GM04503 (cell line): ENCODE measurements at places on chromosomes 4 and X.

- DNase-seq = no peak
Observed at GRCh38 chr4:129446074-129446473, 350.1 kb downstream of the C4orf33 start.

DNA sequence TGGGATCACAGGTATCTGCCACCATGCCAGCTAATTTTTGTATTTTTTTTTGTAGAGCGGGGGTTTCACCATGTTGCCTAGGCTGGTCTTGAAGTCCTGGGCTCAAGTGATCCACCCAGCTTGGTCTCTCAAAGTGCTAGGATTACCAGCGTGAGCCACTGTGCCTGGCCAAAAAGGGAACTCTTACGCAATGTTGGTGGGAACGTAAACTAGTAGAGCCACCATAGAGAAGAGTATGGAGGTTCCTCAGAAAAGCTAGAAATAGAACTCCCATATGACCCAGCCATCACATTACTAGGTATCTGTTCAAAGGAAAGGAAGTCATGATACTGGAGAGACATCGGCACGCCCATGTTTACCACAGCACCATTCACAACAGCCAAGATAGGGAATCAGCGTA, 85.9 kb downstream of the PRKX start:
- DNase-seq = no peak

DNA sequence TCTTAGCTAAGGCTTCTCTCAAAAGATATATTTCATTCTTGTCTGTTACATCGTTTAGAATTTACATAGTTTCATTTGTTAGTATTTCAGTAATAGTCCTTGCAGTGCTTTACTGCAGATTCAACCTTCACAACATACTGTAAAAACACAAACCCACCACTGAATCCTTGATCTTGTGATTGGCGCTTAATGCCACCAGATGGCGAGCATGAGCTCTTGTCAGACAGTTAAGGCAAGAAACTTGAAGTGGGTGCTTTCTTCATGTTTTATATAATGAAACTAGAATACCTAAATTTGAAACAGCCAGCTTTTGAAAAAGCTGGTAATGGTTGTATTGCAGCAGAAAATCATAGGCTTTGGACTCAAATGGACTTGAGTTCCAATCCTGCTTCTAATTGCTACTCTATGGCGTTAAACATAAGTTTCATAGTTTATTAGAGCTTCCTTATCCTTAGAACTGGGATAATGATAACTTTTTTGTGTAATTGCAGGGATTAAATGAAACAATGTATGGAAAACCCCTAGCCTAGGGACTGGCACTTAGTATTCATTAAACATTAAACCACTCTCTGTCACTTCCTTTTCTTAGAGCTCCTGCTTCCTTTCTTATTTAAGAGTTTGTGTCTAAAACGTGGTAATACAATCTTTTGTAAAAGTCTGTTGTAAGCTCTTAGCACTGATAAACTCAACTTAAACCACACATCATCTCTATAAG, 95.1 kb downstream of the USP9X start:
- DNase-seq = peak; percentile 6

- no peak for DNase-seq
Observed at GRCh38 chrX:29488919-29489318, 726.4 kb upstream of the MAGEB2 start.

- DNase-seq = no peak
Observed at GRCh38 chrX:129013574-129013973, 509.7 kb downstream of the SMARCA1 start.

DNA sequence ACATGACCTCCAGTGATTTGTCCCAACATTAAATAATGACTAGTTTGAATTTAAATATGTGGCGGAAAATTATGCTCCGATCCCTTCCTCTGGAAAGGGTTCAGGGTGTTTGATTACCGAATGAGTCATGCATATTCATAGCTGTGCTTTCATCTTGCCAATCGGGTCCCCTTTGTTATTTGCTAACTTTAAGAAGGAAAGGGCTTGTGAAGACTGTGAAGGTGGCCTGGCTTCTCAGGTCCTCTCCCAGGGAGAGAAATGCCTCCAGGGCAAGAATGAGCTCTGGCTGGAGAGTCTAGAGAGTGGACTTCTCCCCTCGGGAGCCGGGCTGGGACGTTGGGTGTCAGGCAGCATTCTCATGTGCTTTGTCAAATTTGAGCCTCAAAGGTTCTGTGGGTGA, 155.5 kb upstream of the PSAPL1 start:
- DNase-seq = no peak

- no peak for DNase-seq
Observed at GRCh38 chr4:153962311-153963039, 173.6 kb upstream of the SFRP2 start.

- DNase-seq = peak; percentile 96
Observed at GRCh38 chr4:26568446-26568994, 15.4 kb upstream of the TBC1D19 start.

DNA sequence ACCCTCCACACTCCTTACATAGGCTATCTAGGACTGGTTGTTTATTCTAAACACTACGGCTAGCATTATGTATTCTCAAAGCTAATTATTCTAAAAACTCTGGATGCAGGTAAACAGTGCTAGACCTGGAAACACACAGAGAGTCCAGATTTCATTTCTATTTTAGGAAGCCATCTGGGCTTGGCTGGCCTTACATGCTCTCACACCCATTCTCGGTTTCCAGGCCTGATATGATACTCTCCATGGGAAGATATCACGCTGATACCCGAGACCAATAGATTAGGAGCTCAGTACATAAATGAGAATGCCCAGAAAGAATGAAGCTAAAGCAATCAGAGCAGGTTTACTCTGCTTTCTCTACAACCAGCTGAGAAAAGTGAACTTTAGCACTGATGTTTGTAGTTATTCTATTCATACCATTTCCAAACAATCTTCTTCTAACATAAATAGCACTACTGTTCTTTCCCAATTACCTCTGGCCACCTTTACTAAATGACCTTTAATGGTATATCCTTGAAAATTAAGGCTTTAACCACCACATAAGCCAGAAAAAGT, 973.3 kb downstream of the PCDH18 start:
- no peak for DNase-seq

DNA sequence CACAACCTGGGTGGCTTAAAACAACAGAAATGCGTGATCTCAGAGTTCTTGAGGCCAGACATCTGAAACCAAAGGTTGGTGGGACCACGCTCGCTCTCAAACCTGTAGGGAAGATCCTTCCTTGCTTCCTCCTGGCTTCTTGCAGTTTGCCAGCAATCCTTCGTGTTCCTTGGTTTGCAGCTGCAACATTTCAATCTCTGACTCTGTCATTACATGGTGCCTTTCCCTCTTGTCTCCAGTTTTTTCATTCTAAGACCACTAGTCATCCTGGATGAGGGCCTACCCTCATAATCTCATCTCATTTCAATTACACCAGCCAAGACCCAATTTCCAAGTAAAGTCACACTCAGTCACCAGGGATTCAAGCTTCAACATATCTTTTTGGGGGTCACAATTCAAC, 388.0 kb downstream of the GPM6A start:
- no peak for DNase-seq

GRCh38 chr4:2044542-2045517, 14.3 kb upstream of the NAT8L start:
- DNase-seq = no peak

DNA sequence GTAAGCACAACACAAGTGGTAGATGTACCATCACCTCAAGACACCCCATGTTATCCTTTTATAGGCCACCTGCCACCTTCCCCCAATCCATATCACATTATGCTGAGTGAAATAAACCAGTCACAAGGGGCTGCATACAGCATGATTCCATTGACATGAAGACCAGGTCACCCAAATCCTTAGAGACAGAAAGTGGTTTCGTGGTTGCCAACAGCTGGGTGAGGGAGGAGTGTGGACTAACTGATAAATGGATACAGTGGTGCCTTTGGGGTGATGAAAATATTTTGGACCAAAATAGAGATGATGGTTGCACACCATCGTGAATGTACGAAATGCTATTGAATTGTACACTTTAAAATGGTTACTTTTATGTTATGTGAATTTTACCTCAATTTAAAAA, 65.7 kb upstream of the DMD start:
- no peak for DNase-seq

DNA sequence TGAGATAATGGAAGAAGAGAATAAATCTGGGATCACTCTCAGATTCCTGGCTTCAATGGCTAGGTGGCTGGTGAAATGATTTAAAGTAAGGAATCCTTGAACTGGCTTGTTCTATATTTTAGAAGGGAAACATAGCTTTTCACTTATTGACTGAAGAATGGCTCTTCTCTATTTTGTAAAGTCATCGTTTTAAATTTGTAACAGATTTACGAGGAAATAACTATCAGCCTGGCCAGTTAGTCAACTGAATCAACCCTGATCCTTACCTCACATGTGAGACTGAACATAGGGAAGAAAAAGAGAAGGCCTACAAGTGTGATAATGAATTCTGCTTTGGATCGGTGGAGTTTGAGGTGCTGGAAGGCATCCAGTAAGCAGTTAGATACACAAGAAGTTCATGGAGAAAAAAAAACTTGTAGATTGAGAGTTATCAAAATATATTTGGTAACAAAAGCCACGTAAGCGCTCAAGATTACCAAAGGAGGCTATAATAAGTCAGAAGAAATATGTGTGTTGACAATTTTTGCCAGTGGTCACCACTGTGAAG, 12.0 kb downstream of the AREG start:
- DNase-seq = no peak

DNA sequence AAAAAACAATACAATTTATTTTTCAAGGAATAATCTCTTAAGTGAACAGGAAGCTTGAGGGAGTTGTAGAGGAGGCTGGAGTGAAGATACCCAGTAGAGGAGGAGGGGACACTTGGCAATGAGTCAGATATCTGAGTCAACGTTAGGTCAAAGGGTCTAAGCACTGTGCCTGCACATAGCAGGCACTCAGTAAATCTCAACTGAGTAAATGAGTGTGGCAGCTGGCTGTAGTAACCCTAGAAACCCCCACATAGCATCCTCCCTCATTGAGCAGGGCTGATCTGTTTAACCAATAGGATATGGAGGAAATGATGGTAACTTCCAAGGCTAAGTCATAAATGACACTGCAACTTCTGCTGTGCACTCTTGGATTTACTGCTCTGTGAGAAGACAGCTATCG, 186.0 kb upstream of the FAM241A start:
- no peak for DNase-seq

- no peak for DNase-seq
Observed at GRCh38 chr4:20895988-20896387, 195.7 kb downstream of the PACRGL start.

DNA sequence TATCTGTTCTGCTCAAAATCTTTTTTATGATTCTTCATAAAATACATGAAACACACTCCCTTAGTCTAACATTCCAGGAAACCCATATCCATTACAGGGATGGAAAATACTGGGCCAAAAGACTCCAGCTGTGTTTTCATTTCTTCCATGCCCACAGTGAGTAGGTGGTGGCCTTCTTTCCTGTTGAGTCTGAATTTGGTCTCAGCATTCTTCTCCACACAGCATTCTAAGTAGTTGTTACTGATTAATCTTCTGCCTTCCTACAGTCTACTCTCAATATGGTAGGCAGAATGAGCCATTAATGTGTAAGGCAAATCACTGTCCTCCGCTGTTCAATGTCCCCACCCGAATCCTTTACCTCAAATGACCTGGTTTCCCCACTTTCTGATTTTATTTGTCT, 370.6 kb upstream of the RPS6KA3 start:
- no peak for DNase-seq

DNA sequence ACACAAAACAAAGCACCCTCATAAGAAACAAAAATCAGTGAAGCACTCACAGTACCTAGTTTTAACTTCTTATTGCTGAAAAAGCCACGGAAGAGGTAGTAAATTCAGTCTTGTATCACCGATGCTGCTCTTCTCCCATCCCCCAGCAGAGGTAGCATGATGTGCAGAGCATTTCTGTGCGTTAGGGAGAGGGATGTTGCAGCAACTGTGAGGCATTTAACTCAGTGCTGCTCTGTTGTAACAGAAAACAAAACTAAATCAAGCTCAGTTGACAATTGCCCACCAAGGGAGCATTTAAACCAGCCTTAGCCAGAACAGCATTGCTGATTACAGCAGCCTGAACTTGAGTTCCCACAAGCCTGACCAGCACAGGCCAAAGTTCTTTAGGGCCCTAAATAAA, 1279.7 kb upstream of the ADGRL3 start:
- no peak for DNase-seq

GRCh38 chrX:153370293-153371055, 30.7 kb downstream of the PNMA6E start:
- DNase-seq = no peak

GRCh38 chr4:4247696-4248028, 361 bp downstream of the TMEM128 start:
- no peak for DNase-seq

GRCh38 chrX:81537723-81538122, 335.8 kb downstream of the SH3BGRL start:
- no peak for DNase-seq
